Mesendoderm (in vitro differentiated cells): ENCODE measurements at places on chromosomes 1 and 21.
A peak's percentile ranks its signal among the peaks of the same experiment; 100 is the strongest.

GRCh38 chr21:46527801-46528200, 69.1 kb downstream of the DIP2A start:
- peak; percentile 22 for DNase-seq

DNA sequence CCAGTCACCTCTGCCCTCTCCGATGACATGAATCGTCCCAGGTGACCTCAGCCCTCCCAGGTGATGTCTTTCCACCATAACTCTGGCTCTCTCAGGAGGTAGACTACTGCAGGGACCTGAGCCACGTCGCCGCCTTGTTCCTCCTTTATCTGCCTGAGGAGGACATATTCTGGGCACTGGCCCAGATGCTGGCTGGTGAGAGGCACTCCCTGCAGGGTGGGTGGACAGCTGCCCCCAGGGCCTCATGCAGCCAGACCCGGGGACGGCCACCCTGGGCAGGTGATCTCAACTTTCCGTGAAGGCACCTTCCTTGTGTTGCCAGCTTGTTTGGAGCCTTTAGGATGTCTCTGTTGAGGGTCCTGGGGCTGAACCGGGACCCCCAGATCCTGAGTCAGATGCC, 13.9 kb upstream of the ZBTB17 start:
- DNase-seq, result no peak

DNA sequence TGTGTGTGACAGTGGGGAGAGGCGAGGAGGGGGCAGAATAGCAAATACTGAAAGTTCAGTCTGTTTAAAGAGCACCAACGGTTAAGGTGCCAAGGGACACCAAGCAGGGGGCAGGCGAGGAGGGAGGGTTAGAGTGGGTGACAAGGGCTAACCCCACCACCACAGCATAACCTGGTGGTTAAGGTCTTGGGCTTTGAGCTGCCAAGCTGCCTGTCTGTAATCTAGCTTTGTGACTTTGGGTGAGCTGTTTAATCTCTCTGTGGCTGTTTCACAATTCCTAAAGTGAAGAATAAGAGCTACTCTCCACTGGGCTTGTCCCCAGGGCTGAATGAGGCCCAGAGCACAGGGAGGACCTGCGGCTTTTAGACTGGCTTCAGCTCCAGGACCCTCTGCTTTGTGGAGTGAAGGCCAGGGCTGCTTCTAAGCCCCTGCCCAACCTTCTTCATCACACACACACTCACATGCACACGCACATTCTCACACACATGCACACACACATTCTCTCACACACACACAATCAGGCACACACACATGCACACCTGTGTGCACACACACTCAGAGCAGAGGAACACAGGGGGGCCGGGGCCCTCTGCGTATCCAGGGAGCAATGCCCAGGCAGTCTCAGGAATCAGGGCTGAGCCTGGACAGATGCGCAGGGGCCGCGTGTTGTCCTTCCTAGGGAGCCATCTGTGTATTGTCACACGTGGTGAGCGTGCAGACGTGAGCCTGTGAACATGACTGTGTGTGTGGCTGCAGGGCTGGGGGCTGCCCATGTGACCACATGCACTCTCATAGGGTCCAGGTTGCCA, 101.6 kb upstream of the TARDBP start:
- no peak for DNase-seq

DNA sequence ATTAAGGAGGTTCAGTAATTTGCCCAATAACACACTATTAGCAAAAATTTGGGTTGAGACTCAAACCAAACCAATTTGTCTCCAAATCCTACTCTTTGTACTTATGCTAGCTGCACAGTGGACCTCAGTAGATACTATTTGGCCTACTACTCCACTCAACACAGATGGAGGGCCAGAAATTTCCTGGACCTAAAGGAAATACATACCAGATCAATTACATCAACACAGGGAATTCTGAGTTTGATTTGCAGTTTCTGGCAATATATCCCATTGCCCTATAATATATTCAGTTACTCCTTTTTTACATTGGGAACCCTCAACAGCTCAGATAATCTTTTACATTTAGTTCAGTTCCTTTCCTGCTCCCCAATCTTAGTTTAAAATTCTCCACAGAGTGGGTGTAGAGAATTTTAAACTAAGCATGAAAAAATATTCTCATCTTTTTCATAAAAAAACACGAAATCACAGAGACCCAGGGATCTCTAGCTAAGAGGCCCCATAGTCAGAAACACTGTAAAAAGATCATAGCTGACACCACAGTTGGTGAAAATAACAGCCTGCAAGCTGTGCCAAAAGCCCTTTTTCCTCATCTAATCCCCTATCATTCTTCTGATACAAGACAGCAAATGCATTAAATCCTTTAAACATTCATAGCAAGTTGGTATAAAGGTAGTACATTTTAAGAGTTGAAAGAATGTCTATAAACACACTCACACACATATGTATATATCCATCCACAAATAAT, 317.7 kb upstream of the ESRRG start:
- DNase-seq, result no peak

DNA sequence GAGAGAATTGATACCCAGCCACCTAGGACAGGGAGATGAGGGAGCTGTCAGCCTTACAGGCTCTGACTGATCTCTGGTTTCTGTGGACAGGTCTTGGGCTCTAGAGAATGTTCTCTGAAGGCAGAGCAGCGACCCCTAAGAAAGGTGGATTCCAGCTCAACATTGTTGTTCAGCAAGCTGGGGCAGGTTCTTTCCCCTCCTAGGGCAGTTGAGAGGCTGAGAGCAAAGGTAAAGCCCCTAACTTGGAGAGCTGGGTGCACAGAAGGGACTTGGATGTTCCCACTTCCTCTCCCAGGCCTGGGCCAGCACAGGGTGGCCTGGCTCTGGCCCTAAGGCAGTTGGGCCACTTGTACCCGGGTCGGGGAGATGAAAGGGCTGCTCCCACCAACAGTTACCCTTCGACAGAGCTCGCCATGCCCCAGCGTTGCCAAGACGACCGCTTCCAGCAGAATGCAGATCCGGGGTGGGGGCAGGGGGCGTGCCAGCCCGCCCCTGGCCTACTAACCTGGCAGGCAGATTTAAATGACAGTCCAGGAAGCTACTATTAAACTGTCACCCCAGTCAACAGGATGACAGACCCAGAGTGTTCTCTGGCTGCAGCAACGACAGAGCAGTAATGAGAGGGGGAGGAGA, 31.6 kb downstream of the LRP8 start:
- no peak for DNase-seq

- DNase-seq, result no peak
Measured at GRCh38 chr1:97297611-97298010, 576.0 kb downstream of the PTBP2 start.

- no peak for DNase-seq
Measured at GRCh38 chr1:63435161-63435560, 67.7 kb downstream of the ALG6 start.

GRCh38 chr1:150009604-150010392, 728 bp downstream of the OTUD7B start:
- DNase-seq, result peak; percentile 75

- no peak for DNase-seq
Measured at GRCh38 chr1:238119861-238120260, 229.1 kb upstream of the ZP4 start.

GRCh38 chr1:53467391-53467790, 8.2 kb downstream of the DMRTB1 start:
- no peak for DNase-seq

DNA sequence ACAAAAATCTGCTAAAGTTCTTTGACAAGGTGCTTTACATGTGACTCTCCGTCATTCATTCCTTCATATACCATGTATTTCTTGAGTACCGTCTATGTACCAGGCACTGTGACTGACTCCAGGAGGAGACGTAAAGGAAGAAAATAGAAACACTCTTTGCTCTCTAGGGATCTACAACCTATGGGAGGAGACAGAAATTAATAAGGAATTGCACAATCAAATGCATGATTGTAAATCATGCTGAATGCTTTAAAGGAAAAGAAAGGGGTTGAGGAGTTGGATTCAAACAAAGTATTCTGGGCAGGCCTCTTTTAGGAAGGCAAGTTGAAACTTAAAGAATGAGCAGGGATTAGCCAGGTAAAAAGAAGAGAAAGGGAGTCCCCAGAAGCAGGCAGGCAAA, 239.1 kb upstream of the FGGY start:
- DNase-seq, result no peak

DNA sequence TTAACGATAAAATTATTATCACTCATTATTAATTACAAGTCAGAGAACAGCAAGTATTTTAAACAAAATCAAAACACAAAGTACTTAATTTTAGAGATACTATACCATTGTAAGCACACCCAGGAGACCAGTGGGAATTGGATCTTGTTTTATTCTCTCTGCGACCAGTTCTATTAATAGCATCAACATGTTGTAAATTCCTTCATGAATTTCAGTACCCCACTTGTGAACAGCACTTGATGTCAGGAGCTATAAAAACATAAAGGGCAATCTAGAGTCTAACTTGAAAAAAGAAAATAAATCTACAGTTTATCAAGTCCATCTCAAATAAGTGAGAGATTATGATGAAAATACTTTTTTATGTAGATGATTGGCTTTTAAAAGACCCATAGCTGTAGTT, 42.9 kb downstream of the USP24 start:
- DNase-seq, result no peak

- DNase-seq, result no peak
Measured at GRCh38 chr21:18832950-18833349, 429.4 kb upstream of the TMPRSS15 start.

DNA sequence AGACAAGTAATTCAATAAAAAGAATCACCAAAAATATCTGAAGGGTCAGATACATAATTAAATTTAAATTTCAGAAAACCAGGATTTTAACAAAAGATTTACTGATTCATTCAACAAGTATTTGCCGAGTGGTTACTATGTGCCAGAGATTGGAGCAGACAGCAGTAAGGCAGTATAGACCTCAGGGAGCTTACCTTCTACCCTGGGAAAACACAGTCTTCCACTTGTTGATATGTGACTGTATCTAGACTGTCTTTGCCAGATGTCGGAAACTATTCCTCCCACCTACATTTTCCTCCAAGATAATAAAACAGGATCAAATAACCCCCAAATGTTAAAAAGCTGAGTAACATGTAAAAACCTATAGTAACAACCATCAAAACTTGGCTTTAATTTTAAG, 6.2 kb downstream of the HNRNPR start:
- no peak for DNase-seq

GRCh38 chr1:116503546-116504307, 67.1 kb downstream of the CD58 start:
- no peak for DNase-seq

- no peak for DNase-seq
Measured at GRCh38 chr1:8170059-8170835, 144.1 kb upstream of the ERRFI1 start.

- DNase-seq, result no peak
Measured at GRCh38 chr1:237093691-237094090, 51.7 kb downstream of the RYR2 start.

DNA sequence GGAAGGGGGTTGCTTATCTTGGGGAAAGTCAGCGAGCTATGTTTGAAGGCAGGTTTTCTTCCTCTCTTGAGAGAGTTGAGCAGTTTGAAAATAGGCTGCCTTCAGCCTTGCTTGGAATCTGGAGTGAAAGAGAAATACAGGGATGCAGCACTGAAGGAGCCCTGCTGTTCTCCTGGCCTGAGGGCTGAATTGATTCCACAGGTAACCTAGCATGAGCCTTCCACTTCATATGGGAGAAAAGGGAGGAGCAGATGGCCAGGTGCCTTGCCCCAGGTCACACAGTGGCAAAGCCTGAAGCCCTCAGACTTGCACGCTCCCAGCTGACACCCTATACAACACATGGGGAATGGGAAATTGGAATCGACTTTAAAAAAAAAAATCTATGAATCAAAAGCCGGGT, 88.0 kb upstream of the WLS start:
- DNase-seq, result peak; percentile 79

- DNase-seq, result no peak
Measured at GRCh38 chr21:15446223-15446622, 283.6 kb upstream of the USP25 start.

DNA sequence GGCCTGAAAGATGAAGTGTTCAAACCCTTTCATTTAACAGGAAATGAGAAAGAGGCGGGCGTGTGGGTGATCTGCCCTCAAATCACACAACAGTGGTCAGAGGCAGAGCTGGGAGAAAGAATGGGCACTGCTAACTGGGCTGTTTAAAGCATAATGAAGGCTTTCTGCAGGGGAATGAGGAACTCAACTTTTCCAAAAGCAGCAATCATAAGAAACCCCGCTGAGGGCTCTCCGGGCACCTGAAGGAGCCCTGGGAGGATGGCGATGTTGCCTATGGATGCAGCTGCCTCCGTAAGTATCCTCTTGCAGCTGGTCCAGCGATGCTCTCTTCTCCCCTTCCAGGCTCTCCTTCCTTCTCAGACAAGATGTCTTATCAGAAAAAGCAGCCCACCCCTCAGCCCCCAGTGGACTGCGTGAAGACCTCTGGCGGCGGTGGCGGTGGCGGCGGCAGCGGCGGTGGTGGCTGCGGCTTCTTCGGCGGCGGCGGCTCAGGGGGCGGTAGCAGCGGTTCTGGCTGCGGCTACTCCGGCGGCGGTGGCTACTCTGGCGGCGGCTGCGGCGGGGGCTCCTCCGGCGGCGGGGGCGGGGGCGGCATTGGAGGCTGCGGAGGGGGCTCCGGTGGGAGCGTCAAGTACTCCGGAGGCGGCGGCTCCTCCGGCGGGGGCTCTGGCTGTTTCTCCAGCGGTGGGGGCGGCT, 1.2 kb downstream of the LORICRIN start:
- peak; percentile 29 for DNase-seq

DNA sequence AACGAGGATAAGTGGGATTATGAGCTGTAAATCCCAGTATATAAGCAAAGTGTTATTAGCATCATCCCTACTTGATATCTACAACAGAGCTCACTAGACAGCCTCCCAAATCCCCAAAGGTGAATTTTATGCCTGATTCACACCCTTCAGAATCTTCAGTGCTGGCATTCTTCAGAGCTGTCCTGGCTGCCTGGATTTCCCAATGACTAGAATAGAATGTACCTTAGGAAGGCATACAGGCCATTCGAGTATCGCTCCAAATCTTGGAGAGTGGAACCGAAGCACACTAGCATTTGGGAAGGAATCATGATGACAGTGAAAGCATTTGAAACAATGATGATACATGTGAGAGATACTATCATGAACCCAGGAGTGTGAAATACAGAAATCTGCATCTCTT, 22.3 kb downstream of the ZBTB40 start:
- no peak for DNase-seq

- no peak for DNase-seq
Measured at GRCh38 chr1:16986560-16986959, 6.1 kb upstream of the MFAP2 start.

DNA sequence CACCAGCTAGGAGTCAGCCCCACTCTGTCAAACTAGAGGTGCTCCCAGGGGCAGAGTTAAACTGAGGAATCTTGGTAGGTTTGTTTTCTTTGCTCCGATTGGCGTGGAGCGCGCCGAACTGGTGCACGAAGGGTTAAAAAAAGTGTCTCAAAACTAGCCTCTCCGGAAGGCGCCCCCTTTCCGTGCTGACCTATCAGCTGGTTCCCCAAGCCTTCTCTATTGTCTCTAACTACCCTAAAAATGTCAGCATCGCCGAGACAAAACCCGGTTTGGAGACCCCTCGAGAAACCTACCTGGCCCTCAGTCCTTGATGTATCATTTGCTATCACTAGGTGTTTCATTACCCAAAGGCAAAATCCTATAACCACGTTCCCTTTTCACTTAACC, 2.2 kb downstream of the TGFB2 start:
- peak; percentile 44 for DNase-seq
